SIG-M5 (cell line): ENCODE measurements at places on chromosomes 12 and 14.

DNA sequence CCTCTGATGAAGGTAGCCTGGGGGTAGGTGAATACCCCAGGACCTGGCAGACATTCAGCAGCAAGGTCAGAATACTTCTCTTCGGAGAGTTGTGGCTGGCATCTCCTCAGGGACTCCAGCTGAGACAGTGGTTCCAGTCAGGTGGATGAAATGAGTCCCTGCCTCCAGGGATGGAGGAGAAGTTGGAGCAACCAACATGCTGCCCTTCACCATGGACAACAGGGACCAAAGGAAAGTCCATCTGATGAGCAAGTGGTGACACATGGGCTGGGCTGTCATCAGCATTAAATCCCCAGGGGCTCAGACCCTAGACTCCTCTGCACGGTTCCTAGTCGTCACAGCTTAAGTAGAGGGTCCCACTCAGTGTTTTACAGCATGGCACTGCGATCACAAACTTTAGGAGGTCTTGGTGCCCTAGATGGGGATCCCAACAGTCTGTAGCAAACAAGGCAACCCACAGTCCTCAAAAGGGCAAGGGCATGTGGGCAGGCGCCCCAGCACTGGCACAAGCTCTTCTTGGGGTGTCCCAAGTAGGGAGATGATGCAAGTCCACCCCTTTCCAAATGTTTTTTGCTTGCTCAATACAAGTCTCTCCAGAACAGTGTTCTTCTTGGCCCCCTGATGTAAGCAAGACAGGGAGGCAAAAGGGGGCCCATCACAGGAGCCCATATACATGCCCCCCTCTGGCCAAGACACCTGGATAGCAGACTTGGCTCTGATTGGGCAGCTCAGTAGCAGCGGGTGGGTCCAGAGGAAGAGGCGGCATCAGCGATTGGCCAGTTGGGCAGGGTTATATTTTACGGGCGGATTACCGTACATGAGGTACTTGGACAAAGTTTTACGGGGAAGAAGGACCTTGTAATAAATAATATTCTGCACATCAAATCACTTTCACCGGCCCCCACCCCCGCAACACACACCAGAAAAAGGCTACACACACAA lies 10.8 kb upstream of the CDH24 start:
- DNase-seq, result no peak

GRCh38 chr14:24443053-24443665 lies 583 bp upstream of the SDR39U1 start:
- DNase-seq, result no peak

DNA sequence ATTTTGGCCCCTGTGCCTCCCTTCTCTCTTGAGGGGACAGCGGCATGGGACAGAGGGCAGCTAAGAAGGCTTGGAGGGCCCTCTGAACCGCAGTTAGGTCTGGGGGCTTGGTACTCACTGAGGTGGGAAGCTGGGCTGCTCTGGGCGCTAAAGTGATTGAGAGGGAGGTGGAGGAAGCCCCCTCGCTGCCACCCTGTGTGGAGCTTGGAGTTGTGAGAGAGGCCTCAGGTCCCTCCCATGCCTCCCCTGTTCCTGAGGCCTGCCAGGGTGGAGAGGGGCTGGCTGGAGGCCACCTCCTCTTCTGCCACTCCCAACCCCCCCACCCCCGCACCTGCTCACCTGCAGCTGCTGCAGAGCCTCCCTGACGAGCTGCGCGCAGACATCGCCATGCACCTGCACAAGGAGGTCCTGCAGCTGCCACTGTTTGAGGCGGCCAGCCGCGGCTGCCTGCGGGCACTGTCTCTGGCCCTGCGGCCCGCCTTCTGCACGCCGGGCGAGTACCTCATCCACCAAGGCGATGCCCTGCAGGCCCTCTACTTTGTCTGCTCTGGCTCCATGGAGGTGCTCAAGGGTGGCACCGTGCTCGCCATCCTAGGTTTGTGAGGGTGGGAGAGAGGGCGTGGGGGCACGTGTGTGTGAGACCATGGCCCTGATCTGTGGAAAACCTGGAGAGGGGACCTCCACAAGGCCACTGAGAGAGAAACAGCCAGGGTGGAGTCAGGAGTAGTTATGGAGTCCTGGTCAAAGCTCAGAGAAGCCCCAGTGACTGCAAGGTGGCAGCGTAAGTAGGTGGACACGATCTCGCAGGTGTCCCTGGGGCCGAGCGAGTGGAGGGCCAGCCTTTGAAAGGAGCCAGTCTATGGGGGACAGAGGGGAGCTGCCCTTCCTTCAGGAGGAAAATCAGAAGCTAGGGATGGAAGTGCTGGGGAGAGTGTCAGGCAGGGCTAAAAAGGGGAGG lies 11.2 kb downstream of the KCNH3 start:
- DNase-seq, result no peak

- no peak for DNase-seq
Observed at GRCh38 chr12:45439039-45439438, 223.1 kb downstream of the ANO6 start.

GRCh38 chr12:51521554-51522276 lies 69.3 kb upstream of the SCN8A start:
- no peak for DNase-seq

DNA sequence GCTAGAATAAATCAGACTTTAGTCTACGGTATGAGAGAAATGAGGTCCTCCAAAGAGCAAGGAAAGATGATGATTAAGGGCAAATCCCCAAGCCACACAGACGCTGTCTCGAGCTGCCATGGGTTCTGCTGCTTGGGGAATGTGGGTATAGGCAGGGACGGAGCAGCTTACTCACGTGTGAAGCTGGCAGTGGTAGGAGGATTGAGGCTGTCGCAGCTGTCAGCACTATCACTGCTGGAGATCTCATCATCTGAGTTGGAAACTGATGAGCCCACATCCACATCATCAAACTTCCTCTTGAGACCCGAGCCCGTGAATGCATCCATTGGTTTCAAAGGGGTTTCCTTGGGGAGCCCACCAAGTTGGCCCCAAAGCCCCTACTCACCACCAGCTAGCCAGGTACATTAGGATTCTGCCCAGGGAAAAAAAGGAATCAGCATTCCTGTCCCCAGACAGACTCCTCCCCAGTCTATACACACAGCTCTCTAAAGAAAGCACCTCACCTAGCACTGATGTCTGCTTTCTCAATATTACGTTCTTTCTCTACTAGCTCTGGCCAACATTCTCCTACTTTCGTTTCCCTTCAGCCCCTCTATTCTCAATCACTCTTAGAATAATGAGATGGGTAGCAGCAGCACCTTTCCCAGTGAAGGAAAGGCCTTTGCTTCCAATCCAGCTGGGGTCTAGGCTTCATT lies 7.0 kb downstream of the CSRNP2 start:
- no peak for DNase-seq

DNA sequence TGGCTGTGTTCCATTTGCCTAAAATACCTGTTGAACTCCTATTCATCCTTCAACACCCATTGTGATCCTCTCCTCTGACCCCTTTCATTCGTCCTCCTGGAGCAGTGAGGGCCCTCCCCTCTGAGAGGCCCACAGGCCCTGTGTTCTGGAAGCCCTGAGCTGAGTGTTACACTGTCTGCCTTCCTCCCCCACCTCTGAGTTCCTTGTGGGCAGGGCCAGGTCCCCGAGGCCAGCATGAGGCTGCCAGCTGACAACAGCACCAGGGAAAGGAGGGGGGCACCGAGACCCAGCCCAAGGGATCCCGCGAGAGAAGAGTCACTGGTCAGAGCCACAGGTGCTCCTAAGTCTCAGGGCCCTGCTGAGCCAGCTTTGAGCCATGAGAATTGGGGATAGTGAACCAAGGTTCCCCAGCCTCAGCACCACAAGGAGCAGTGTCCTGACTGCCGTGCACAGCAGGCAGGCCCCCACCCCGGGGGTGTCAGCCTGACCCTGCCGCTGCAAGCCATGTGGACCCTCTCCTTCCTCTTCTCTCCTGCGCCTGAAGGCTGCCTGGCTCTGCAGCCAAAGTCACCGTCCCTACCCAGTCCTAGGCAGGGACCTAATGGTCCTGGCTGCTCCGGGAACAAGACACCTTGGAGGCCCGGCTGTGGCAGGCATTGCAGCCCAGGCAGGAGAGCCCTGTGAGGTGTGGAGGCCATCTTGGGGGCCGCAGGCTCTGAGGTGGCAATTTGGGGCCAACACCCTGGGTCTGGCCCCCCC lies 52.5 kb downstream of the BEGAIN start:
- no peak for DNase-seq

GRCh38 chr12:41101806-41102205 lies 86.3 kb upstream of the PDZRN4 start:
- DNase-seq, result no peak

GRCh38 chr14:74018174-74018585 lies 908 bp downstream of the ENTPD5 start:
- DNase-seq, result no peak

GRCh38 chr12:98211909-98212695 lies 303.3 kb upstream of the TMPO start:
- DNase-seq, result no peak

DNA sequence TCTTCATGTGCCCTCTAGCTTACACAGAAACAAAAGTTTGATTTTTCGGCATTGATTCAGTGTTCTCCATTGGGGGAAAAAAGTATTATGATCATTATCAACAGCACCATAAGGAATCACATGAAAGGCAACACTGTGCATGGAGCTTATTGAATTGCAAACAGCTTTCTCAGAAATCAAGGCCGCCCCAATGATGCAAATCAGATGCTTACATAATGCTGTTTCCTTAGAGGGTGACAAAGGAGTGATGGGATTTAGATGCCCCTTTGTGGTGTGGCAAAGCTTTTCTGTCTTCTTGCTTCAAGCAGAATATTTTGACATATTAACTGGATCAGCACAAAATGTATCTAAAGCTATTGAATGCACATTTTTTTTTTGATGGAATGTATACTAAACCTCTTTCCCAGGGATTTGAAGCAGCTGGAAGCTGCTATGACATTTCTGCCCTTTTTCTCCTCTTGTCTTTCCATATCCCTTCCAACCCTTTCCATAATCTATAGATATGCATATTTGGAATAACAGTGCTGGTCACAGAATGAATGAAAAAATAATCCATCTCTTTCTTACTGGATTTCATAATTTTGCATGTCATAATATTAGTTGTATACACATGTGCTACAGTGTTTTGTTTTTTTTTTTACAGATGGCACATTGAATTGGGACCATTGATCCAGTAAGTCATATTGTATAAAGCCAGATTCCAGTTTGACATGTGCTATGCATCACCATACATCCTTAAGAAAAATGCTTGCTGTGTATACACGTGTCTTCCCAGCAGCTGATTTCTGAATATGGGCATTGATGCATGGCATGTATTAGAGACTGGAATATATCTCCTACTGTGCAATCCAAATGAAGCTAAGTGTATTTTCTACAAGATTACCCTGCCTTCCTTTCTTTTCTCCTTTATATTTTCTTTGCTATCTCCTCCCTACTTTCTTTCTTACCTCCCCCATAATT lies 259.7 kb upstream of the DCN start:
- no peak for DNase-seq

GRCh38 chr12:40146800-40147797 lies 41.2 kb upstream of the SLC2A13 start:
- DNase-seq, result no peak

- DNase-seq, result no peak
Observed at GRCh38 chr14:66056926-66057552, 429.1 kb upstream of the CCDC196 start.

DNA sequence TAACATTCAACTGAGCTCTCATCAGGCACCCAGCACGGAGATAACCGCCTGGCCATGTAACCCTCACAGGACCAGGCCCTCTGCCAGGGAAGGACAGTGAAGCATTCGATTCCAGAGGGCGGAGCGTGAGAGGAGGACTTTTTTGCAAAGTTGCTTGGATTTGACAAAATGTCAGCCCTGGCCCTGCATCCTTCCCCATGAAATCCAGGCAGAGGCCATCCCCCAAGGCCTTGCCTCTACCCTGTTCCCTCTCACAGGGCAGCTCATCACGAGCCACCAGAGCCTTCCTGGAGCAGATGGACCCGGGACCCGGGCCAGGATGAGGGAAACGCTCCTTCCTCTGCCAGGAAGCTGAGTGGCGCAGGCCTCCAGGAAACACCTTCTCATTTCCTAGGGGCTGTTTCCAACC lies 17.0 kb downstream of the CAMKK2 start:
- DNase-seq, result no peak

- DNase-seq, result no peak
Observed at GRCh38 chr12:57958061-57958657, 16.8 kb downstream of the ATP23 start.
